ENCODE measurements at places on chromosomes 11 and 22.

DNA sequence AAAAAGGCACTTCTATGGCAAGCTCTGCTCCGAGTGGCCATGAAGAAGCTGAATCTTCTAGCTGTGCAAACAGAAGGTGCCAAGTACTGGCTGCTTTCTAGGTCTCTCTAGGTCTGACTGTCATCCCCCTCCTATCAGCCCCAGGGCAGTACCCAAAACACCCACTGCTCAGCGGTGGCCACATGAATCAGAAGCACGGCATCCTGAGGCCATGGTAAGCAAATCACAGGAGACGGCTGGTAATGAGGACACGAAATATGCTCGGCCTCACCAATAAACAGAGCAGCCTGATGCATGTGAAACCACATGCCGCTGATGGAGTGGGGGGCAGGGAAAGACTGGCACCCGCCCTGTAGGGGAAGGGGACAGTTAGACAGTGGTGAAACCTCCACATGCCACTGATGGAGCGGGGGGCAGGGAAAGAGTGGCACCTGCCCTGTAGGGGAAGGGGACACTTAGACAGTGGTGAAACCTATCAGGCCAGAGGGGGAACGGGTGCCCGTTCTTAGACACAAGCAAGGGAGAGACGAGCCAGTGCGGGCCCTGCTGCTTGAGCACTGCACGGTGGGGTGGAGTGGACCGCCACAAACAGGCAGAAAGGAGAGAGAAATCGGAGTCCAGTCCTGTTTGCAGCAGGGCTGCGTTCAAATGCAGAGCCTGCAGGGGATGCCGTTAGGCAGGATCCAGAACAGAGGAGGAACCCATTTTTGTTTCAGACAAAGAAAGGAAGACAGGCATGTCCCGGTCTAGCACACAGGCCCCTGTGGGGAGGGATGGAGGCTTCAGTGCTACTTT lies 29.9 kb upstream of the MOB2 start:
- no peak for DNase-seq

GRCh38 chr11:77395460-77396173 lies 78.3 kb downstream of the PAK1 start:
- DNase-seq, result no peak

GRCh38 chr22:37484480-37485394 lies 1.4 kb downstream of the MFNG start:
- peak; percentile 87 for DNase-seq

- no peak for DNase-seq
Measured at GRCh38 chr22:17245341-17245740, 26.1 kb upstream of the ADA2 start.

- DNase-seq, result no peak
Measured at GRCh38 chr11:96037405-96037949, 113.6 kb upstream of the MTMR2 start.

DNA sequence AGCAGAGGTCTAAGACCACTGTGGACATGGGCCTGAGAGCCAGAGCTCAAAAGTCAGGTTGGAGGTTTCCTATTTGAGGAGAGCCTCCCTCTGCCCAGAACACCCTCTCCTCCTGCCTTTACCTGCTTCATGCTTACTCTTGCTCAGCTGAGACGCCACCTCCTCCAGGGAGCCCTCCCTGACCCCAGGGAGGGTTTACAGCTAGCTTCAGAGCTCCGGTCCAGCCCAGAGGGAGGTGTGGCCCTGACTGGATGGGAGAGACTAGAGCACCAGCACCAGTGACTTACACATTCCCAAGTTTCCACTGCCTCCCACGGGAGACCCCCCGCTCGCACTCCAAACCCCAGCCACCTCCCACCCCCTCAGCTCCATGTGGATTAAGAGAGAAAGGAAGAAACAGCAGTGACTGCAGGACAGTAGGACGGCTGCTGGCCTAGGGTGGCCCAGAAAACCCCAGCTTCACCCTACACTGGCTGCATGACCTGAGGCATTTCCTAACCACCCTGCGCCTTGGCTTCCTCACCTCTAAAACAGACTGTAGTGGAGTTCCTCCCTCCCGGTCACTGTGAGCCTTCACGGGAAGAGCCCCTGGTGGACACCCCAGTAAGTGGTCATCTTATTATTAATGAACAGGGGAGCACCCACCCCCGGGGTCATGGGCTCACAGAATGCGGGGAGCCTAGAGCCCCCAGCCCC lies 24.5 kb upstream of the PDGFB start:
- DNase-seq, result no peak

- DNase-seq, result no peak
Measured at GRCh38 chr11:70071996-70072395, 6.1 kb upstream of the ANO1 start.

- no peak for DNase-seq
Measured at GRCh38 chr22:29213493-29213892, 7.8 kb downstream of the EMID1 start.

GRCh38 chr11:118931571-118931970 lies 5.8 kb upstream of the BCL9L start:
- no peak for DNase-seq

DNA sequence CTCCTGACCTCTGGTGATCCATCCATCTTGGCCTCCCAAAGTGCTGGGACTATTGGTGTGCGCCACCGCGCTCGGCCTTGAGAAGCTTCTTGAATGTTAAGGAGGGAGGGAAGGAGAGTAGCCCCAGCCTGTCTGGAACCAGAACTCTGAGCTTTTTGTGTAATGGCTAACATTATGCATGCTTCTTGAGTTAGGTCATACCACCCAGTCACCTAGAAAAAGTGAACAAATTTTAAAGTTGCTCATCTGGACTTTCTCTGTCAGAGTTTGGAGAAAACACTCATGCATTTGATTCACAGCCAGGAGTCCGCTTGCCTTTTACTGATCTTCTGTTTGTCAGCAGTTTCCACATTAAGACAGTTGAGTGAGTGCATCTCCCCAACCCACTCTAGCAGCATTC lies 82.1 kb downstream of the PPP6R3 start:
- DNase-seq, result no peak

- DNase-seq, result no peak
Measured at GRCh38 chr11:123129920-123130319, 65.1 kb downstream of the CLMP start.

GRCh38 chr22:44731357-44731970 lies 20.9 kb upstream of the ARHGAP8 start:
- no peak for DNase-seq

DNA sequence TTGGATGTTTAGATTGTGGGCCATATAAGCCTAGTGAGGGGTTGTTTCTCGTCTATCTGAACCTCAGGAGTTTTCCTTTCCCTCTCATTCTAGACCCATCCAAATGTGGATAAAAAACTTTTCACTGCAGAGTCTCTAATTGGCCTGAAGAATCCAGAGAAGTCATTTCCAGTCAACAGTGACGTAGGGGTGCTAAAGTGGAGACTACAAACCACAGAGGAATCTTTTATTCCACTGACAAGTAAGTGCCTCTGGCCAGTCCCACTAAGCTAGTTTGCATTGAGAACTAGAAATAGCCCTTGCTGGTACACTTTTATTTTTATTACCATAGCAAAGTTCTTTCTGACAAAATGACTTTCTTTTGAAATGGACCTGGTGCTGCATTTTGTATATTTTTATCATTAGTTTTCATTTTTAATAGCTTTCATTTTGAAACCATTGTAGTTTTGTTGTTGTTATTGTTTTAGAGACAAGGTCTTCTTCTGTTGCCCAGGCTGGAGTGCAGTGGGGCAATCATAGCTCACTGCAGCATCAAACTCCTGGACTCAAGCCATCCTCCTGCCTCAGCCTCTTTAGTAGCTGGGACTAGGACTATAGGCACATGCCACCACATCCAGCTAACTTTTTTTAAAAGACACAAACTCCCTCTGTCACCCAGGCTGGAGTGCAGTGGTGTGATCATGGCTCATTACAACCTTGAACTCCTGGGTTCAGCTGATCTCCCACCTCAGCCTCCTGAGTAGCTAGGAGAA lies 14.6 kb upstream of the PHLDB1 start:
- no peak for DNase-seq

GRCh38 chr11:92789761-92790160 lies 179.7 kb upstream of the MTNR1B start:
- DNase-seq, result no peak

DNA sequence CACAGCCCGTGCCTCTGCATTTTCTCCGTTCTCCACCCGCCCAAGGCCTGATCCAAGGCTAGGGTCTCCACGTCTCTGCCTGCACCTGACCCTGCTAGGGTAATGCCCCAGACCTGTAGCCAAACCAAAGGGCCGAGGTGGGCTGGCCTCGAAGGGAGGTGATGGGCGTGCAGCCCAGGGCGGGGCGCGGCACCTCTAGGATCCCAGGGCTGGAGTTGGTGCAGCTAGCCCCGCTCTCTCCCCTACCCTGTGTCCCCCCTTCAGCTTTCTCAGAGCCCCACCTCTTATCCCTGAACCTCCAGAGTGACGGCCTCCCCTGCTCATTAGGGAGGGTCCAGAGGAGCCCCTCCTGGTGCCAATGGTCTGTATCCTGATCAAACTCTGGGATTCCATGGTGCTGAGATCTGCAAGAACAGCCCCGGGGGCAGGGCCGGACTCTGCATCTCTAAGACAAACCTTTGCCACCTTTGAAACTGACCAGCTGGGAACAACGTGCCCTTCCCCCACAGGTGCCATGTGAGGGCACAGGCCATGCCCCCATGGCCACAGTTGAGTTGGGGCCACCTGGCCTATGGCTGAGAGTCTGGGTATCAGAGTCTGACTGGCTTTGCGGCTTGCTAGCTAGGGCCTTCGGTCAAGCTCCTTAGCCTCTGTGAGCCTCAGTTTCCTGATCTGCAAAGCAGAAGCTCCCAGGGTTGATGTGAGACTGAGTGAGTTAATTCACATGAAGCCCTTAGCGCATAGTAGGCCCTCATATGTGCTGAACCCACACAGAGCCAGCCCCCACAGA lies 23.1 kb upstream of the CBX7 start:
- no peak for DNase-seq

DNA sequence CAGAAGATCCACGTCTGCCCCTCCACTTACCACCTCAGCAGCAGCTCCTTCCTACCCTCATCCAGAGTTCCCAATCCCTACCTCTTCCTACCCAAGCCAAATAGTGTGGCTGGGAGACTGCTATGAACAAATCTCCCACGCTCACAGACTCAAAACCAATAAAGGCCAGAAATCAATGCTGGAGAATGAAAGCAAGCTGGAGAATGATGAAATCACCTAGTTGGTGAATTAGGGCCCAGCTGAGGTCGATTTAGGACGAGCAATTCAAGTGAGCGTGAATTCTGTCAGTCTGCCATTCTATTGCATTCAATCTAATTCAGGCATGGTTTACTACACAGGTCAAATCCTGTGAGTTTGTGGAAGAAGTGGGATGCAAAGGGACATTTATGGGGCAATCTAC lies 22.5 kb downstream of the COMMD9 start:
- DNase-seq, result no peak

DNA sequence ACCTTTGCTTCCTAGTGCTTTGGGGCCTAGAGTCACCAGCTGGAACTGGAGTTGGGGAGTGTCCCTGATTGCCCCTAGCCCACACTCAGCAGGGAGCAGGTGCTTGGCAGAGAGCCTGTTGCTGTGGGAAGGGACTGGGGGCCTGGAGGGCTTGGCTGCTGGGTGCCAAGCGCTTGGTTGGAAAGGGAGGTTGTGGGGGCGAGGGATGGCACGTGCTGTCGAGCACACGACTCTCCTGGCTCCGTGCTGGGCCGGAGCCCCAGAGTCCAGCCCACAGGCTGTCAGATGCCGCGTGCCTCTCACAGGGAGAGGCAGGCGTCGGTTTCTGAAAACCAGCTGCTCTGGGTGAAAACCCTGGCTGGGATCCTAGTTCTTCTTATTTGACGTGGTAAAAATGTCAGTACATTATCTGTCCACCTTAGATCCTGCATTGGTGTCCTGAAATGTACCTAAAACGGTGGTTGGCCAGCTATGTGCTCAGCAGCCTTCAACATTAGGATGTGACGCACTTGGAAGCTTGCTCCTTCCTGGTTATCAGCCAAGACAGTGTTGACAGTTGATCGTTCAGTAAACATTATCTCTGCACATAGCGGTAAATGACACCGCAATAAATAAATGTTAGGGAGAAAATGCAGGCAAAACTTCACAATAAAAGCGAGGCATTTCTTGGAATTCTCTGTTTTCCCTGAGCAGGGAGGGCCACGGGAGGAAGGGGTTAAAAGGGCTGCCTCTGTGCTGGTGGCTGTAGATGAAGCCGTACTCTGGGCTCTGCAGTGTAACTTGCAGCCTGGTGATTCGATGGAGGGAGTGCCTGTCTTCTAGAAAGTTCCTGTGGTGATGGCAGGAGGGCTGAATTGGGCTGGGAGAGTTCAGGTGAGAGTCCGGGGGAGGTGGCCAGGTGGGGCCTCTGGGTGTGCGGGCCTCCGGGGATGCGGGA lies 29.2 kb downstream of the GRAMD4 start:
- no peak for DNase-seq

DNA sequence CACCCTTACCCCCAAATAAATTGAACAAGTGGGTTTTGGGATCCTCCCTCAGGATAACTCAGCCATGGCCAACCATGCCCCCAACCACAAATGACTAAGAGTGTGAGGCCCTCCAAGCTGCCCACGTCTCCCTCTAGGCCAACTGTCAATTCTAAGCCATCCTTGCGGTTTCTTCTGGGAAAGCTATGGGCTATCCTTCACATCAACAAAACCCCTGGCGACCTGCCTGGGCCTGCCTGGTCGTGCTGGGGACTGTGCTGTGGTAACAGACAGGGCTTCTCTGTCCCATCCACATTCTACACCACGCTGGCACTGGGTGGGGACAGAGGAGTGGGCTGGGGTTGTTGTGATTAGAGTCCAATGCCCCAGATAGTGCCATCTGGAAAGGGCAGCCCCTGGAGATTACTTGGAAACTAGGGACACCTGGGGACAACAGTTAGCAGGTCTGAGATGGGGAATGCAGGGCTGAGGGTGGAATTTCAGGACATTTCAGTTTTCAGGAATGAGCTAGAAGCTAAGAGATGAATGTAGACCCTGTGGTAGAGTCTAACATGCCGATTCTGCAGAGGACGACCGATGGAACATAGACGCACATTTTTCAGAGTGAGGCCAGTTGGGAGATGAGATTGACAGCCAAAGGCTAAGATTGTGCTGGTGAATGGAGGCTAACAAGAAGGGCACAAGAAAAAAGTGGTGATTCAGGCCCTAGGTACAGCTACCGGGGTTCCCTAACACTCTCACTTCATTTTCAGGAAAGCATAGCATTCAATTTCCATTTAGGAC lies 131.9 kb downstream of the RASSF10 start:
- no peak for DNase-seq

GRCh38 chr11:344836-345578 lies 24.3 kb upstream of the B4GALNT4 start:
- DNase-seq, result no peak

- no peak for DNase-seq
Measured at GRCh38 chr22:43198936-43199335, 12.0 kb upstream of the TTLL12 start.

- DNase-seq, result no peak
Measured at GRCh38 chr11:107708792-107709191, 3.1 kb downstream of the SLN start.

DNA sequence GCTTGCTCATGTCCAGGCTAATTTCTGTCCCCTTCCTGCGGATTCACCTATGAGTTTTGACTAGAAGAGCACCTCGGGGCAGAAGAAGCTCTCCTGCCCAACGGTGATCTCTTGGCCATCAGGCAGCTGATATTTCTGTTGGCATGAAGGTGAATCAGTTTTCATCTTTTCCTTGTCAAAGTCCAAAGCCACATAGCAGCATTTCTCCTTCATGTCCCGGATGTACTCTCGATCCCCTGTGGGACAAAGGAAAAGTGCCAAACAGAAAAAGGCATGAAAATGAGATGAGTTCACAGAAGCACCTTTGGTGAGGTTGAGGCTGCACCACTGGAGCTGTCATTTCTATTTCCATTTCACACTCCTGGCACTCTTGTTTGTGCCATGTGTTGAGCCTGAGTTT lies 56.8 kb downstream of the DHCR7 start:
- DNase-seq, result no peak

Data from central memory CD4-positive, alpha-beta T cell (primary cell).